ENCODE measurements at places on chromosomes 7 and 10. TPM values are rescaled to one million over a fixed set of nuclear protein-coding genes. Genes with fewer than 3 reads are reported as not detected.

The MRLN gene
- total RNA-seq = not detected

The OIT3 gene
- 0.21 TPM for total RNA-seq

The SLC26A4 gene
- total RNA-seq = 0.51 TPM

- H3K4me1 ChIP-seq = peaks cover 6% of the 10 kb centered on the region
- no peaks in the 10 kb centered on the region for H3K27me3 ChIP-seq
- DNase-seq = no peak
- H3K4me3 ChIP-seq = no peak overlapping the region
- H3K36me3 ChIP-seq = peaks cover 3% of the 10 kb centered on the region
Measured at GRCh38 chr10:21989453-21990154, 13.9 kb downstream of the DNAJC1 start.

DNA sequence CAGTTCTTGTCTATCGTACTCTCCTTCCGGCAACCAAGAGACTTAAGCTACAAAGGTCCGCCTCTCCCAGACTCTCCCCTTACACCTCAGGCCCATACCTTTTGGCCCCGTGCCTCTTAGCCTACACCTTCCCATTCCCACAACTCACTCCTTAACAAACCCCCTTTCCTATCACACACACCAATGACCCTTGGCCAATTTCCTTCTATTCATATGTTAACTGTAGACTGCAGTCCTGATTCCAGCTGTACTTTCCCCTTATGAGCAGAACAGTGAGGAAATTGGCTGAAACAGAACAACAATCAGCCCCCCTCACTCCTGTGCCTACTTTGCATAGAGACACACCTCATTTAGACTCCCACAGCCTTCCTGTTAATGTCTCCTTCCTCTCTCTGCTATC lies 1.4 kb upstream of the TMEM139 start:
- no peak overlapping the region for H3K27ac ChIP-seq
- H3K36me3 ChIP-seq = no peaks in the 10 kb centered on the region
- DNase-seq = no peak
- H3K27me3 ChIP-seq = no peaks in the 10 kb centered on the region
- H3K4me1 ChIP-seq = peaks cover 24% of the 10 kb centered on the region
- no peak overlapping the region for H3K4me3 ChIP-seq

DNA sequence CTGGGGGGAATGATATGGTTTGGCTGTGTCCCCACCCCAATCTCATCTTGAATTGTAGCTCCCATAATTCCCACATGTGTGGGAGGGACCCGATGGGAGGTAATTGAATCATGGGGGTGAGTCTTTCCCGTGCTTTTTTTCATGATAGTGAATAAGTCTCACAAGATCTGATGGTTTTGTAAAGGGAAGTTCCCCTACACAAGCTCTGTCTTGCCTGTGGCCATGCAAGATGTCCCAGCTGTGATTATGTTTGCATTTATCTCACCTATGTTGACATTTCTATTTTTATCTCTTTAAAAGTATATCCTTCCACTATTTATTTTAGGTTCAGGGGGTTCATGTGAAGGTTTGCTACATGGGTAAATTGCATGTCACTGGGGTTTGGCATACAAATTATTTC lies 323.9 kb upstream of the GLI3 start:
- H3K27ac ChIP-seq = no peak overlapping the region
- peaks cover 4% of the 10 kb centered on the region for H3K4me1 ChIP-seq
- no peak overlapping the region for H3K4me3 ChIP-seq
- peaks cover 38% of the 10 kb centered on the region for H3K27me3 ChIP-seq
- H3K36me3 ChIP-seq = no peaks in the 10 kb centered on the region

DNA sequence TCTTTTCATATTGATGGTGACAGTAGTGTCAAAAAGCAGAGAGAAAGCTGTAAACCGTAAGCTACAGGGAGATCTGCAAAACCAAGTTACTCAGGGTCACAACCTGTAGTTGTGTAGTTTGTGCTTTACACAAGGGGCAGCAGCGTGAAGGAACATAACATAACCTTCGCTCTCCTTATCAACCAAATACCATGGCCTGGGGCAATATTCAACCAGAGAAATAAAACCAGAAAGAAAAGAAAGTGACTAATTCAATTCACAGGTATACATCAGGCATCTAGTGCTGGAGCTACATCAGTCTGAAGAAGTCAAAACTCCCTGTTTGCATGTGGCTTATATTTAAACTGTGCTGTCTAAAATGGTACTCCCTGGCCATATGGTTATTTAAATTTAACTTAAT lies 224.3 kb downstream of the TWIST1 start:
- DNase-seq = no peak
- H3K27ac ChIP-seq = no peak overlapping the region
- peaks cover 5% of the 10 kb centered on the region for H3K4me1 ChIP-seq
- H3K4me3 ChIP-seq = no peak overlapping the region
- H3K36me3 ChIP-seq = no peaks in the 10 kb centered on the region
